ENCODE measurements at places on chromosomes 7 and 10. TPM values are rescaled to one million over a fixed set of nuclear protein-coding genes. Genes with fewer than 3 reads are reported as not detected.

Gene GPR158
- not detected for polyA plus RNA-seq

GRCh38 chr7:45101748-45102147 is 9.7 kb downstream of the TBRG4 start:
- DNase-seq, result no peak

Gene CPXM2
- polyA plus RNA-seq, result 14.4 TPM

Gene PIK3AP1
- 0.04 TPM for polyA plus RNA-seq

Gene GPR37
- 0.25 TPM for polyA plus RNA-seq

GRCh38 chr7:159027789-159028507 is 116.7 kb downstream of the VIPR2 start:
- DNase-seq, result no peak

GRCh38 chr10:131982185-131982756 is 548 bp upstream of the BNIP3 start:
- no peak for DNase-seq

- DNase-seq, result no peak
These were observed 28.4 kb downstream of the SBDS start for GRCh38 chr7:66967029-66967428.

- no peak for DNase-seq
These were observed 17.3 kb downstream of the CYP2W1 start for GRCh38 chr7:999941-1000935.

DNA sequence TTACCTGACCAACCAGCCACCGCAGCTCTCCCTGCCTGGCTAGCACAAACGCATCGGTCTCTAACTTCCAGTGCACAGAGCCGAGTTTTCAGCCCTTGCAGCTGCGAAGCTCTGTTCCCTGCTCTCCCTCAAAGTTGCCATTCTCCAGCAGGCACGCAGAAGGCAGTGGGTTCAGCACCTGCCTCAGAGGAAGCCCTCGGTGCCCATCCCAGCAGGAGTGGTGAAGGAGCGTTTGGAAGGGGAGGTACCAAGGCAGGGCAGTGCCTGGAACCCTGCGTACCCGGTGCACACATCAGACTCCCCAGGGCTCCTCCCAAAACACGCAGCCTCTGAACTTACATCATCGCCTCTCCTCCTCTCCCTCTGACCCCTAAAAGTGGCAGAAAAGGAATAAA is 1.7 kb upstream of the STK32C start:
- no peak for DNase-seq

DNA sequence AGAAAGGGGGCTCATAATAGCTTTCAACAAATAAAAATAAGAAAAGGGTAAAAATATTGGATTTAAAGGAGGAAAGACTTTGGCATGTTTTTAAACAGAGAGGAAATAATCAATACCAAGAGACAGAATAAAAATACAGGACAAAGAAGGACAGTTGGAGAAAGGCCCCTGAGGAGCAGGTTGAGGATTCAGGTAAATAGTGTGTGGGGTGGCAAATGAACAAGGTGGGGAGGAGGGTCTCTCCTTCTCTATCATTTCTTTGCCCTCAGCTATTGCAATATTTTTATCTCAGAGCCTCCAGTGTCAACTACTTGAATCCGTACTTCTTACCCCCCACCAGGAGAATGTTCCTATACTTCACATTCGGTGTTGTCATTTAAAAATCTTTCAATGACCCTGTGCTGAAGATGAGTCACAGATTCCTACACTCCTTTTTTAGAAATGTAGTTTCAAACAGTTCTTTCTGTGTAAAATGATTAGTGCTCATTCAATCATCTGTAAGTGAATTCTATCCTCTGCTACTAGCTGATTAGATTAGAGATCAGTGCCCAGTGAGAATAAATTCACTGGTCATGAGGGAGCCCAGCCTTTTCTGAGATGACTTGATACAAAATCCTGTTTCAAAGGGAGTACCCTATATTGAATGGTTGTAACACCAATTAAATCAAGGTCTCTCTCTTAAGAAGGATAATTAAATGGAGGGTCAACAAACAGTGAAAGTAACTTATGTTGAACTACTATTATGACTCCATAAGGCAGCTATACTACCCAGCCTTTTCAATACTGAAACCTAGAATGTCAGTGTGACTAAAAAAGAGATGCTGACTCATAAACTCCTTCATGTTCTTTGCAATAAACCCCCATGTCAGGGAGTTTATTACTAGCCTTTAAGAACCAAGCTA is 50.4 kb upstream of the WNT16 start:
- no peak for DNase-seq

Gene MARVELD1
- polyA plus RNA-seq, result 79.4 TPM

Gene CTAGE4
- polyA plus RNA-seq, result 0.98 TPM

DNA sequence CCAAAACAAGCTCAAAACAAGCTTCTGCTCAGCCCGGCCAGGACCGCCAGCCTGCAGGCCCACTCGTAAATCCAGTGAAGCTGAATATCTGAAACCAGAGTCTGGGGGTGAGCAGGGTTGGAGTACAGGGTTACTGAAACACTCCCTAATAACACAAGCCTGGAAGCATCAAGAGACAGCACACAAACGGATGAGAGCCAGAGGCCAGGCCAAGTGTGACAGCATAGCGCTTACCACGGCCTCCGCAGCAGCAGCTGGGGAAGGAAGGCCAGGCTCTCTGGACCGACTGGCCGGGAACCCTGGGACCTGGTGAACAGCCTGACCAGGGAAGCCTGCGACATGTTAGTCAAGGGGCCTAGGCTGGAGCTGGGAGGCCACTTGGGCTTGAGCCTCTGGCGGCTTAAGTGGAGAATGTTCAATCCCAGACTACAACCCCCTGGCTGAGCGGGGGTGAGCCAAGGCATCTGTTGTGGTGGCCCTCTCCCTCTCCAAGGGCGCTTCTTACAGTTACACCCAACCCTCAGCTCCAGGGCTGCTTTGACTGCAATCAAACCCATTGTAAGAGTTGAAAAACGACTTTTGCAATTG is 21.7 kb upstream of the RNF32 start:
- no peak for DNase-seq

Gene UCMA
- polyA plus RNA-seq, result not detected

GRCh38 chr10:6409971-6410643 is 170.0 kb downstream of the PRKCQ start:
- DNase-seq, result peak; percentile 32

DNA sequence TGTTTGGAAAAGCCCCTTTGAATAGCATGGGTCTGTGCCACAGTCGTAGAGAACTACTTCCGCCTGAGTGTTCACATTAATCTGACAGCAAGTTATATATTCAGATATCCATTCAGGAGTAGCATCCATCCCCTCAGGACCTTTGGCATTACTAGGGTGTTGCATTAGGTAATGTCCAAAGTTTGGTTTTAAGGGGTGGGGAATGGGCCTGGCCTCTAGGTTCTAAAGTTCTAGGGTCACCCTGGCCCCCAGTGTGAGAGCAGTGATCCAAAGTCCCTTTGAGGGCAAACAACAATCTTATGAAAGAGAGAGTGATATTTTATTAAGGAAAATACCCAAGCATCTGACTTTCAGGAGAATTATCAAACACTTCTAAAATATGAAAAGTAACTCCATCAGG is 12.3 kb downstream of the MCM10 start:
- DNase-seq, result no peak

Gene ZSCAN25
- polyA plus RNA-seq, result 7.7 TPM

- DNase-seq, result no peak
These were observed 871.1 kb downstream of the LRMDA start for GRCh38 chr10:76302481-76302880.

Gene ABHD11
- polyA plus RNA-seq, result 16.9 TPM

GRCh38 chr7:117665368-117665767 is 185.5 kb downstream of the CFTR start:
- DNase-seq, result no peak

- no peak for DNase-seq
These were observed 179.9 kb upstream of the KLF14 start for GRCh38 chr7:130913639-130914553.

GRCh38 chr10:73848821-73849489 is 25.4 kb downstream of the CAMK2G start:
- no peak for DNase-seq

- DNase-seq, result no peak
These were observed 120.0 kb downstream of the LYZL1 start for GRCh38 chr10:29408847-29409240.

GRCh38 chr10:75944061-75944460 is 512.6 kb downstream of the LRMDA start:
- no peak for DNase-seq

- DNase-seq, result peak; percentile 97
These were observed 46.6 kb downstream of the CDHR3 start for GRCh38 chr7:106009503-106010226.

DNA sequence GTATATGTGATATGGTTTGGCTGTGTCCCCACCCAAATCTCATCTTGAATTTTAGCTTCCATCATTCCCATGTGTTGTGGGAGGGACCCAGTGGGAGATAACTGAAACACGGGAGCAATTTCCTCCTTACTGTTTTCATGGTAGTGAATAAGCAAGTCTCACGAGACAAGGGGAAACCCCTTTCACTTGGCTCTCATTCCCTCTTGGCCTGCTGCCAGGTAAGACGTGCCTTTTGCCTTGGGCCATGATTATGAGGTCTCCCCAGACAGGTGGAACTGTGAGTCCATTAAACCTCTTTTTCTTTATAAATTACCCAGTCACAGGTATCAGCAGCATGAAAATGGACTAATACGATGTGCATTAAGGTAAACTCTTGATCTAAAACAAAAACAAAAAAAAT is 357.1 kb upstream of the AOAH start:
- no peak for DNase-seq

Gene CYP3A7
- not detected for polyA plus RNA-seq

DNA sequence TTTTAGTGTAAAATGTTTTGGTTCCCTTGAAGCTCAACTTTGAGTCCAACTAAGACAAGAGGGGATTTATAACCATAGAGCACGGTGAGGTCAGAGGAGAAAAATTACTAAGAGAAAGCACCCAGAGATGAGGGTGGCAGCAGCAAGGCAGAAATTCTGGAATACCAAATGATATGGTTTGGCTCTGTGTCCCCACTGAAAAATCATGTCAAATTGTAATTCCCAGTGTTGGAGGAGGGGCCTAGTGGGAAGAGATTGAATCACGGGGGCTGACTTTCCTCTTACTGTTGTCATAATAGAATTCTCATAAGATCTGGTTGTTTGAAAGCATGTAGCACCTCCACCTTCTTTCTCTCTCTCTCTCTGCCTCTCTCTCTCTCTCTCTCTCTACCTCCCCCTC is 19.4 kb upstream of the AKR1C1 start:
- DNase-seq, result no peak

GRCh38 chr10:12382157-12382548 is 32.8 kb downstream of the CAMK1D start:
- DNase-seq, result no peak

DNA sequence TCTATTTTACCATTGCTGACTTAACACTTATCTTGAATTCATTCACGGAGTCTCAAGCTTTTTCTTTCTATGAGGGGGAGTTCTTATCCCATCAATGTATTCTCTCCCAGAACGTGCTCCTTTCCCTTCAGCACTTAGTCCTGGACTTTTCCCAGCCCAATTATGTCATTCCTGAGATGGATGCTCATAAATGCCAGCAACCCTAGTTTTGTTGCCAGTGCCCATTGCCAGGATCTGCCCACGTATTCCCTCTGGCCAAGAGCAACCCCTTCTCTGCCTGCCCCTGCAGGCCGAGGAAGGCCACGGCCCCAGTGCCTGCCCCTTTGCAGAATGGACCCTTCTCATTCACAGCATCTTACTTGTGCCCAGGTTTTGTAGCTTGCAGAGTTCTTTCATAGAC is 67.4 kb upstream of the PPP1R3C start:
- no peak for DNase-seq

- DNase-seq, result no peak
These were observed 102.9 kb downstream of the FAM204A start for GRCh38 chr10:118239236-118239630.
